Thoracic aorta (tissue), 2 donors: ENCODE measurements at places on chromosomes 13 and 19.

GRCh38 chr19:23804676-23805075 lies 46.0 kb upstream of the ZNF681 start:
- H3K4me3 ChIP-seq: no peak overlapping the region
- no peak for DNase-seq
- H3K27me3 ChIP-seq: no peaks in the 10 kb centered on the region

GRCh38 chr19:39676004-39676403 lies 20.3 kb downstream of the LGALS16 start:
- H3K27me3 ChIP-seq: no peaks in the 10 kb centered on the region
- H3K27ac ChIP-seq: no peak overlapping the region
- H3K4me1 ChIP-seq: no peaks in the 10 kb centered on the region
- no peaks in the 10 kb centered on the region for H3K36me3 ChIP-seq
- no peak overlapping the region for H3K4me3 ChIP-seq

- no peaks in the 10 kb centered on the region for H3K36me3 ChIP-seq
- DNase-seq: no peak
- no peak overlapping the region for H3K27ac ChIP-seq
- no peak overlapping the region for H3K4me3 ChIP-seq
- H3K27me3 ChIP-seq: no peaks in the 10 kb centered on the region
These were observed 811.4 kb downstream of the DACH1 start for GRCh38 chr13:71055644-71056043.

- H3K27ac ChIP-seq: no peak overlapping the region
- no peaks in the 10 kb centered on the region for H3K36me3 ChIP-seq
- H3K27me3 ChIP-seq: no peaks in the 10 kb centered on the region
These were observed 1024.0 kb upstream of the PCDH9 start for GRCh38 chr13:68254151-68254550.

GRCh38 chr13:100543872-100544602 lies 44.6 kb downstream of the GGACT start:
- no peak overlapping the region for H3K4me3 ChIP-seq
- DNase-seq: no peak
- no peak overlapping the region for H3K27ac ChIP-seq
- H3K4me1 ChIP-seq: peaks cover 11% of the 10 kb centered on the region
- no peaks in the 10 kb centered on the region for H3K27me3 ChIP-seq

DNA sequence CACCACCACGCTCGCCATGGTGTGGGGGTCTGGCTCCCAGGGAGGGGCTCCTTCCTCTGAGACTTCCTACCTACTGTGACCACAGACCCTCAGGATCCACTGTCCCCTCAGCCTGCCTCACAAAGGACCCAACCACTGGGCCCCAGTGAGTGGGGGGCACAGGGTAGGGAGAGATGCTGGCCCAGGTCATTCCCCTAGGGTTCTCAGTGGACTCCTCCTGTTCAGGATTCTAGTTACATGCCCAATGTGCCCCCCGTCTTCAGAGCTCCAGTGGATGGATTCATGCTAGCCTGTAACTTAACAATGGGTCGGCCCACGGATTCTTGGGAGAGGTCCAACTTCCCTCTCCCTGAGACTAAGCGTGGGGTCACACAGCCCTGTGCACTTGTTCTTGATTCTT lies at the start of gene TSKS:
Gene TSKS (minus strand): TSS at position 77 of the 400 bp plus-strand sequence. CDS start 59 bp downstream, at position 18.
- DNase-seq: no peak
- H3K27me3 ChIP-seq: no peaks in the 10 kb centered on the region
- H3K4me3 ChIP-seq: no peak within 1 kb of the TSS
- no peak within 1 kb of the TSS for H3K27ac ChIP-seq
- H3K36me3 ChIP-seq: no peaks in the 10 kb centered on the region

GRCh38 chr19:47183601-47184000 lies 47.4 kb downstream of the BBC3 start:
- H3K4me1 ChIP-seq: no peaks in the 10 kb centered on the region
- no peak for DNase-seq
- no peak overlapping the region for H3K27ac ChIP-seq
- no peaks in the 10 kb centered on the region for H3K27me3 ChIP-seq
- no peaks in the 10 kb centered on the region for H3K36me3 ChIP-seq

GRCh38 chr13:72960114-72960513 lies 98.7 kb upstream of the KLF5 start:
- no peak overlapping the region for H3K4me3 ChIP-seq
- H3K27me3 ChIP-seq: no peaks in the 10 kb centered on the region
- no peak for DNase-seq
- no peak overlapping the region for H3K27ac ChIP-seq
